ENCODE measurements at places on chromosomes 5 and 9.
A peak's percentile ranks its signal among the peaks of the same experiment; 100 is the strongest.

- DNase-seq: no peak
Observed at GRCh38 chr5:15570491-15570890, 70.5 kb downstream of the FBXL7 start.

DNA sequence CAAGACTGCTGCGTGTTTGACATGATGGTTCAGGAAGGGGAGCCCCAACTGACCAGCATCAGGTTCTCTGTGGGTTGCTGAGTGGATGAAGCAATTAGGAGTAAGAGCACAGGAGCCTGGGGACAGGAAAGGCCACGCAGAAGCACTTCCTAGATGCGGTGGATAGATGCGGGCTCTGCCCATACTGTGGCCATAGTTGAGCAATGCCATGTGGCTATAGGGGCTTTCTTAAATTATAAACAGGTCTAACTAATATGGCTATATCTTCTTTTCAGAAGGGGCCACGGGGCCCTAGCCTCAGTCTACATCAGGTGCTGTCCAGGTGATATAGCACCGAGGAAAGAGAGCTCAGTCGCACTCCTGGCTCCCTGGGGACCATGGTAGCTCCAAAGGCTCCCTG is 198.6 kb downstream of the GADD45G start:
- no peak for DNase-seq

DNA sequence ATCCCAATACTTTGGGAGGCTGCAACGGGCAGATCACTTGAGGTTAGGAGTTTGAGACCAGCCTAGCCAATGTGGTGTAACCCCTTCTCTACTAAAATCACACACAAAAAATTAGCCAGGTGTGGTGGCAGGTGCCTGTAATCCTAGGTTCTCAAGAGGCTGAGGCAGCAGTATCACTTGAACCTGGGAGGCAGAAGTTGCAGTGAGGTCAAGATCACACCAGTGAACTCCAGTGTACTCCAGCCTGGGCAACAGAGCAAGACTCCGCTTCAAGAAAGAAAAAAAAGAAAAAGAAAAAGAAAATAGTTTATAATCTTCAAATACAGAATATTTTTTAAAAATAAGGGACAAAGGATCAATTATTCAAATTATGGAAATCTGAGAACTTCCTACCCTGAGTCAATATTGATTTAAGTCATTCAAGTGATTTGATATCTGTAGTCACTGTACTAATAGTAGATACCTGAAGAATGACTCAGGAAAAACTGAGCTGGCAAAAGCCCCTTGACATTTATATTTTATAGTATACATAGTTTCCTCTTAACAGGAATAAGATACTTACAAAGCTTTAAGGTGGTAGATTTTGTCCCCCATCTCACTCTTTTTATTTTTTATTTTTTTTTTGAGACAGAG is 61.8 kb downstream of the PTBP3 start:
- DNase-seq: no peak

DNA sequence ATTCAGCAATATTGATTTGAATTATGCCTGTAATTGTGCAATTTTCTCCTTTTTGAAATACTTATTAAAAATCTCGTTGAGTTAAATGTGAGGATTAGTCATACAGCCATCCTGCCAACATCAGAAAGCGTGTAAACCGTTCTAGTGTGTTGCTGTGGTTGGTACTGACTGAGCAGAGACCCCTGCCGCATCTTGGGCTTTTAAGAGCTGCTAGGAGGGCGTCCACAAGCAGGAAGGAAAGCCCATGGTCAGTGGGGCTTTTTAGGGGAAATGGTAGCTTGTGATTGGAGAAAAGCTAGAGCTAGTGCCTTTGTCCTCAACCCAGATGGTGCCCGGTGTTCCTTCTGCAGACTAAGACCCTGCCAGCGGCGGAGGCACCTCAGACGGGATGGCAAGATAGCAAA is 1.3 kb downstream of the SDHA start:
- DNase-seq: no peak

- no peak for DNase-seq
Observed at GRCh38 chr5:105954341-105954740, 1716.4 kb downstream of the EFNA5 start.

GRCh38 chr5:124404796-124405195 is 341.6 kb downstream of the ZNF608 start:
- DNase-seq: no peak

DNA sequence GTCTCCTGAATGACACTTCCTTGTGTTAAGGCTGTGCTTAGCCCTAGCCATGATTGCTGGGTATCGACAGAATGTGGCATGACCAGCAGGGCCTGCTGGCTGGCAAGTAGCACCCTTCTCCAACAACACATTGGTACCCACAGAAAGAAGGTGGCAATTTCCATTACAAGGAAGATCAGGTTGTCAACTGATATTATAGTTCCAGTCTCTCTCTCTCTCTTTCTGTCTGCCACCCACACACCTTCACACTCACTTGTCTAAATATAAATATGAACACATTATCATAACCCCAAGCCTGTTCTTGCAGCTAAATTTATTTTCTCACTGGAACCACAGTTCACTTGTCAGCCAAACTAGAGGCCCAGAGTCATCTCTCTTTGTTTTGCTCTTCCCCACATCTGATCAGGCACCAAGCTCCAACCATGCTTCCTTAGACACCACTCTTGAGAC is 408.1 kb upstream of the PIK3R1 start:
- no peak for DNase-seq

- DNase-seq: no peak
Observed at GRCh38 chr9:107942856-107943255, 453.3 kb upstream of the KLF4 start.

DNA sequence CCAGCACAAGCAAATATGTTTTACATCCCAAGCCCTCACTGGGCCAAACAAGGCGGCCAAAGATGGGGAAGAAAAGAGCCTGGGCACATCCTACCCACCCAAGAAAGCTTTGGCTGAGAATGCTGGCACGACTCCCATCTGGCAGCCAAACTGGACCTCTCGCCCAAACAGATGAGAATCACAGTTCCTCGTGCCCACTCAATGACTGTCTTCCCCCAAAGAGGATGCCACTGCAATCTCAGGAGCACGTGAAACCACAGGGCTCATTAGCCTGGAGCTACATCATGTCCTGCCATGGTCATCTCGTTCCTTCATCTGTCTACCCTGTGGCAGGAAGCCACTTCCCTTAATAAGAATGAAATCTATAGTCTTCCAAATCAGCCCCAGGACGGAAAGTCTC is 536.8 kb downstream of the BNC2 start:
- DNase-seq: no peak

DNA sequence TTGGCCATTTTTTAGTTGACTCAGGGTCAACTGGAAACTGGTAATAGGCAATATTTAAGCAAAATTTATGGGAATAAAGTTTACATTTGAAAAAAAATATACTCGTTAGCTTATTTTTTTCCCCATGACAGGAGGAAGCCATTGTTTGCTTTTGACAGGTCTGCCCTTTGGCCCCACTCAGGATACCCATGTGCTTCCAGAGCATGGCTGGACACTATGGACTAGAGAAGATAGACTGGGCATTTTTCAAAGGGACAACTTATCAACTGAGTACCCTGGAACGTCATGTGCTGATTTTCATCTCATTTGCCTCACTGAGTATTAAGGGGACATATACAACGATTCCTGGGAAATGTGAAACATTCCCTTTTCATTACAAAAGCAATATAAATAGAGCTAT is 83.1 kb upstream of the SMIM32 start:
- no peak for DNase-seq

GRCh38 chr5:158079097-158079496 is 220.2 kb upstream of the CLINT1 start:
- no peak for DNase-seq

DNA sequence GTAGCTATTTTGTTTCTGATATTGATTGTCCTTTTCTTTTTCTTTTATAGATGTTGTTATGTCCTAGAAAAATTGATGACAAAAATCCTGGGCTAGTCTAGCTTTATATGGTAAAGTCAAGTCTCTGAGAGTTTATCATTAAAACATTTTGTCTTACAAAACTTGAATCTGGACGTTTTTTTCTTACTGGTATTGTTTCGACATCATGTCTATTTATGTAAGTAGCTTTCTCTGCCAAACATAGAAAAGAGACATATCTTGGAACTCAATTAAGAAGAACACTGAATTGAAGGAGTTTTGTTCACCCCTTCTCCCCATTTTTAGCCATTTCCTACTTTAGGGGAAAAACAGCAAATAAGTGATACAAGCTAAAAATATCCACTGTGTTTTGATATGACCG is 151.5 kb downstream of the ISOC1 start:
- no peak for DNase-seq

GRCh38 chr9:5265939-5266338 is 34.7 kb downstream of the INSL4 start:
- DNase-seq: no peak

- DNase-seq: peak; percentile 47
Observed at GRCh38 chr5:171907725-171908343, 98.6 kb downstream of the FBXW11 start.

DNA sequence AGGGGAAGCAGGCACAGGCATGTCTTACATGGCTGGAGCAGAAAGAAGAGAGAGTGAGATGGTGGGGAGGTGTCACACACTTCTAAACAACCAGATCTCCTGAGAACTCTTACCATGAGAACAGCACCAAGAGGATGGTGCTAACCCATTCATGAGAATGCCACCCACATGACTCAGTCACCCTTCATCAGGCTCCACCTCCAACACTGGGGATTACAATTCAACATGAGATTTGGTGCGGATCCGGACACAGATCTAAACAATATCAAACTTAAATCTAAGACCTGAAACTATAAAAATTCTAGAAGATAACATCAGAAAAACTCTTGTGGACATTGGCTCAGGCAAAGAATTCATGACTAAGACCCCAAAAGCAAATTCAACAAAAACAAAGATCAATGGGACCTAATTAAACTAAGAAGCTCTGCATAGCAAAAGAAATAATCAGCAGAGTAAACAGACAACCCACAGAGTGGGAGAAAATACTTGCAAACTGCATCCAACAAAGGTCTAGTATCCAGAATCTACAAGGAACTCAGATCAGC is 65.4 kb downstream of the SPATA31C2 start:
- DNase-seq: no peak

GRCh38 chr5:113119246-113119924 is 142.8 kb downstream of the DCP2 start:
- peak; percentile 26 for DNase-seq

- no peak for DNase-seq
Observed at GRCh38 chr9:77521091-77521490, 127.0 kb downstream of the GNA14 start.

DNA sequence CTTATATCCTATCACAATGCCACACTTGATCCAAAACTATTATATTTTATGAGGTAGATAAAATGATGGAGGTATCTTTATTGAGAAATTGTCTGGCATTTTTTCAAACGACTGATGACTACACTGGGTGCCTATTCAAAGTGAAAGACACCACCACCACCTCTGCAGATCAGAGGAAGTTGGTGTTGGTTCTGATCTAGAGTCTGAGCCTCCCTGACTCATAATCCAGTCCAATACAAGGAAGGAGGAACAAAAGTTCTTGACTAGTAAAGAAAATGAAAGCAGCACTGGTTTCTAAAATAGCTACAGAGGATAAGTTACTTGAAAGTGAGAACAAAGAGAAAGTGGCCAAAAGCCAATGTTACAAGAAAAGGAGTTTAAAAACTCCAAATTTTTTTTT is 139.9 kb downstream of the RFX3 start:
- no peak for DNase-seq

- no peak for DNase-seq
Observed at GRCh38 chr5:159682623-159683022, 233.7 kb upstream of the ADRA1B start.

DNA sequence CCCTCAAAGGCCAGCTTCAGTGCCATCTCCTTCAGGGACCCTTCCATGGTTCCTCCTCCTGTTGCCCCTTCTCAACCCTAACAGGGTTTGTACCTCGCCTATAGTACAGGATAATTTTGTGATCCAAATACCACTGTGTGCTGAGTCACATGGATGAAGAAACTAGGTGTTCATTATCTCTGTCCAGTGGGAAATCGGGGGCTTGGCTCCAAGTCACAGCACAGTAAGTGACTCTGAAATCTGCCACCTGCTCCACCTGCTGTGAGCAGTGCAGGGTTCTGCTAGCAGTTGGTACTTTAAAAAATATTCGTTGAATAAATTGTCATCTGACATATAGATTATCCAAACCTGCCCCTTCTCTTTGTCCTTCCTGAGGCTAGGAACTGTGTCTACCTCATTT is 123.2 kb upstream of the OTULINL start:
- no peak for DNase-seq

DNA sequence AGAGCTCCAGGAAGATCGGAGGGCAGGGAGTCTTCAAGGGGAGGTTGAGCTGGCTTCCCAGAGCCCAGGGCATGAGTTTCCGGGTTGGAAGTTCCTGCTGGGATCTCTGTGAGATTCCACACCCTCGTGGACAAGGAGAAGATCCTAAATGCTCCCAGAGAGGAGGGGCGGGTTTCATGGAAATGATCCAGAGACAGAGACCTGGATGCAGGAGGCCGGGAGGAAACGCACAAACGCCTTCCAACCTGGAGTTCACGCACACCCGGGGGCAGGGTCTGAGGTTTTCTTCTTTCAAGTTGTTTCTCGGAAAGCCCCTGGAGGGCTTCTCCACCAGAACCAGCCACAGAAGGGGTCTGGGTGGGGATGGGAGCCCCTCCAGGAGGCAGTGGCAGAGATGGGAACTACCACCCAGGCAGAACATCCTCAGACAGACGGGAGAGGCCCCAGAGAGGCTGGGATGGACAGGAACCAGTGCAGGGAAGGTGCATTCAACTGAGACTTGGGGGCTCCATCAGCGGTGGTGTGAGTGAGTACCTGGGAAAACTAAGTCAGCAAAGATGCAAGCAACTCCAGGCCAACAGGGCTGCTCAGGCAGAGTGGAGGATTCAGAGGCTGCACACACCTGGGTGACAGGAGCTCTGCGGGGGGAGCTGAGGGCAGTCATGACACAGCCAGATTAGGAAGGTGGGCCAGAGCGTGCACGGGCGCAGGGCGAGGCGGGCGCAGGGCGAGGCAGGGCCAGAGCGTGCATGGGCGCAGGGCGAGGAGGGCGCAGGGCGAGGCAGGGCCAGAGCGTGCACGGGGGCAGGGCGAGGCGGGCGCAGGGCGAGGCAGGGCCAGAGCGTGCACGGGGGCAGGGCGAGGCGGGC is 52.1 kb upstream of the EXOC3 start:
- DNase-seq: no peak

DNA sequence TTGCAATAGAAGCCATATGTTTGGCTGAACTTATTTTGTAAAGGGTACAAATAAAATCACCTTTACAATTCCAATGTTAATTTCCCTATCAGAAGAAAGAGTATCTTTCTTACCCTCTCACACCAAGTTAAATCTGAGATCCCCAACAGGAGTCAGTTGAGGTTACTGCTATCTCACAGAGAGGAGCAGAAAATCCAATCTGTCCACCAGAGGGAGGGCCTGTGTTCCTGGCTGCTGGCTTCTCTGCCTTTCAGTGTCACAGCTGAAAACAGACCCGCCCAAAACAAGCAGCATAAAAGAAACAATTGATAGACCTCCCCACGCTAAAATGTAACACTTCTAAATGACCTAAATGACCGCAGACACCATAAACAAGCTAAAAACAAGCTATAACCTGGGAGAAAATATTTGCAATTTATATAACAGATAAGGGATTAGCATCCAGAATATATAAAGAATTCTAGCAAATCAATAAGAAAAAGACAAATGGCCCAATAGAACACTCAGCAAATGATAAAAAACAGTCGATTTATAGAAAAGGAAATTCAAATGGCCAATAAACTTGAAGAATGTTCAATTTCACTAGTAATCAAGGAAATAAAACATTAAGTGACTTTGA is 24.5 kb upstream of the MVB12B start:
- DNase-seq: no peak

- DNase-seq: no peak
Observed at GRCh38 chr5:1670351-1670750, 129.3 kb downstream of the MRPL36 start.
